Epithelial cell of prostate (primary cell): ENCODE measurements at places on chromosomes 12 and 14.

DNA sequence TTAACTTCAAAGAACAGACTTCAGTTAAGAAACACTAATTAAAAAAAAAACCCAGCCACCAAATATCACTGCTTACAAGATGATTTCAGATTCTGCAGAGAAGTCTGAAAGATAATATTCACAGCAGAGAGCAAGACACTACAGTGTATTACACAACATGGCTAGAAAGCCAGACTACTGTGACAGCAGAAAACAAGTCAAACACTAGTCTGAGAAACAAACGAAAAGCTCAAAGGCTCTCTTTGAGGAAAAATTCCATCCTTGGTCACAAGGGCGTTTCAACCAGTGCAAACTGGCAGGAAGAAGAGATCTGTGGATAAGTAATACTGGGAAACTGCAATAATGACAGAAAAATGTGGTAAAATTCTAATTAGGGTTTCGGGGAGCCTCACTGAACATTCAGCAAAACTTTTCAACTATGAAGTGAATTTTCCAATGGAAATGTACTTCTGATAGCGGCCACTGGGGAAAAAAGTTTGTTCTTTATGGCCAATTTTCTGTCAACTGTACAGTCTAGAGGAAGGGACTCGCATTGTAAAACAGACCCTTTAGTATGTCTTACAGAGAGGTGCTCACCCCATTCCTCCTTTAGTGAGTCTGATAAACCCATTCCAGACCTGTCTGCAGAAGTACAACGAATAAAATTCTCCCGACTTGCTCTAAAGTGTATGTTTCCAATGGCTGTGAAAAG, 50.4 kb downstream of the ACADS start:
- DNase-seq: no peak

DNA sequence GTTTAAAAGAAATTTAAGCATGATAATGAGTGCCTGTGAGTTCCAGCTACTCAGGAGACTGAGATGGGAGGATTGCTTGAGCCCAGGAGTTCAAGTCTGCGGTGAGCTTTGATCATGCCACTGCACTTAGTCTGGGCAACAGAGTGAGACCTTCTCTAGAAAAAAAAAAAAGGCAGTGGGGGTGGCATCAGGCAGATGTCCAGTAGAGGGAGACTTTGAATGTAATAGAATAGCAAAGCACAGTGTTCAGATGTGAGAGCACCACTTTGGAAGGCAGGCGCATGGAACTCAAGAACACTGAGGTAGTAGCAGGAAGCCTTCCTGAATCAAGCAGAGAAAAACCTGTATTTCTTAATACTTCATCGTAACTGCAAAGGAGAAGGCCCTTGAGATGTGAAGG, 394.5 kb upstream of the GARIN6 start:
- DNase-seq: no peak

DNA sequence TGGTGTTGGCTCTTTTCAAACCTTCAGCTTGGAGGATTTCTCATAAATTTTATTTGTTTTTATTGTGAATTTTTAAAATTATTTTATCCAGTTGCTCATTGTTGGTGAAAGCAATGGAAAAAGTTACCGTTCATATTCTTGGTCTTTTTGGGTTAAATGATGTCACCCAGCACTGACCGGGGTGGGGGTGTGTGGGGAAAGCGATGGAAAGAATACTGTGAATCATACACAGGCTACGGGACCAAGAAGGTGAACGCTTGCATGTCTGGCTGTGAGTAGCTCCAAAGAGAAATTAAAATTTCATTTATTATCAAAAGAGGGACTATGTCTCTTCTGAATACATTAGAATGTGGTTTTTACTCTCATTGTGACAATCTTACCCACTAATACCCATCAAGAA, 430.1 kb downstream of the AEBP2 start:
- DNase-seq: no peak

DNA sequence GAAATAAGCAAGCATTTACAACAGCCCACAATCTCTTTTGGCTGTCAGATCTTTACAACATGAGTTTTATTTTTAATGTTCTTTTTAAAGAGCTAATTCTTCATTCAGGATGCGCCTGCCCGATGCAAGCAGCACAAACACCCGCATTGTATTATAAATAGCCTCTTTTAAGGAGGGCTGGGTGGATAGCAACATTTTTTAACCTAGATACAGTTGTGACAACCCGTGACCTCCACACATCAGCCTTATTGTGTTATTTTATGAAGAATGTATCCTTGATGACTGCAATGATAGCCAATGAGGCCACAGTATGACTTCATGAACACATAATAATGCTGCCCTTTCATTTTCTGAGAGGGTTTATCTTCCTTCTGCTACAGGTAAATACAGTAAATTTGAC, 173.7 kb downstream of the FOXN3 start:
- no peak for DNase-seq

- no peak for DNase-seq
Observed at GRCh38 chr12:48118284-48118871, 786 bp upstream of the PFKM start.

- DNase-seq: no peak
Observed at GRCh38 chr12:88662961-88663360, 82.7 kb upstream of the KITLG start.

- DNase-seq: no peak
Observed at GRCh38 chr12:1444142-1444516, 150.3 kb downstream of the FBXL14 start.

DNA sequence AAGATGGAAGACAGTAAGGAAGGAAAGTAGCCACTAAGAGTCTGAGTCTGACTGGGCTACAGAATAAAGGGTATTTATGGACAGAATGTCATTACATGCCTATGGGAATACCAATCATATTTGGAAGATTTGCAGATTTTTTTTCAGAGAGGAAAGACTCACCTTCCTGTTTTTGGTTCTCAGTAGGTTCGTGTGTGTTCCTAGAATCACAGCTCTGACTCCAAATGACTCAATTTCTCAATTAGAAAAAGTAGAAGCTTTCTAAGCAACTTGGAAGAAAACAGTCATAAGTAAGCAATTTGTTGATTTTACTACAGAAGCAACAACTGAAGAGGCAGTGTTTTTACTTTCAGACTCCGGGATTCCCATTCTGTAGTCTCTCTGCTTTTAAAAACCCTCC, 15.4 kb upstream of the PAPLN start:
- no peak for DNase-seq

- no peak for DNase-seq
Observed at GRCh38 chr12:9449181-9449580, 158.5 kb downstream of the KLRB1 start.

DNA sequence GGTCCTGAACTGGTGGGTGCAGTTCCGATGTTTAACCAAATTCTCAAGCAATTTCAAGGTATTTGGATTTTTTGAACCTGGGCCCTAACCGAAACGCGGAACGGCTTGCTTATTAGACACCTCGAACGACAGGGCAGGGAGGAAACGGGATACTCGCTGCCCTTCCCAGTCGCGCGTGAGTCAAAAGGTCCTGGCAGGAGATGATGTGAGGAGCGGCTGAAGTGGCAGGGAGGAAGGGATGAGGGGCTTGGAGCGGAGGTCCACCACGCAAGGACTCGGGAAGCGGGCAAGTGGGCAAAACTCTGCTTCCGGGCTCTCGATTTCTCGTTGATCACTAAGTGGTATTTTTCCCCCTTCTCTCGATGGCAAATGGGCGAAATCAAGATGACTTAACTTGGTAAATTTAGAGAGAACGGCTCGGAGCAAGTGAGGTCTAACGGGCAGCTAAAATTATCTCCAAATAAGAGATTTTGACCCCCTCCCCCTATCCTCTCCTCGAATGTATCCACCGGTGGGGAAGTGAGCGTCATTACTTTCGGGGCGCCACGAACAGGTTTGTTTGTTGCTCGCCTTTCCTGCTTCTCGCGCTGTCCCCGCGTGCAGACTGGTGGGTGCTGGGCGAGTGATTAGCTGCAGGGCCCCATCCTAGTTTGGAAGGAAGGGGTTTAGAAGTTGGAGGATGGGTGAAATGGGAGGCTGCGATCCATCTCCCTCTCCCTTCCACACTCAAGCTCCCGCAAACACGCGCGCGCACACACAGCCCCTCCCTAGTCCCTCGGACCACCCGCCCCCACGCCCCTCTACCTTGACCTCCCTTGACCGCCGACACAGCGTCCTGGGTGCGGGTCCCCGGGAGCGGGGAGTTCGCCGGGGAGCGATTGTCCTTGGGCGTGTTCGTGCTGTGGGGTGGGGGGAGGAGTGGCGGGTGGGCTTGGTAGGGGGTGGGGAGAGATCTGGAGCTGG, 986 bp upstream of the NTF3 start:
- no peak for DNase-seq

DNA sequence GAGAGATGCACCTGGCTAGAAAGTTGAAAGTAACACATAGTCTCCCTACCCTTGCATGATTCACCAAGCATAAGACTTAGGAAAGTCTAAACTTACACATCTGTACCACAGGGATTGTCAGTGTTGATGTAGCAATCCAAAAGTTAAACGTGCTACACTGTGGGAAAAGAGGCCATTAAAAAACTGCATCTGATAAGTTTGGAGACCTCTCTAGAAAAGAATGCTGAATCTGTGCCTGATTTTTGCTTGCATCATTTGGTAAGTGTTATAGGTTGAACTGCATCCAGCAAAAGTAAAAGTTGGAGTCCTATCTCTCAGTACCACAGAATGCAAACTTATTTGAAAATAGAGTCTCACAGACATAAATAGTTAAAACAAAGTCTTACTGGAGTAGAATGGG, 126.6 kb downstream of the SLC6A15 start:
- no peak for DNase-seq

GRCh38 chr14:58872061-58872460, 234.3 kb downstream of the DACT1 start:
- no peak for DNase-seq

GRCh38 chr14:94663965-94664704, 51.9 kb downstream of the SERPINA3 start:
- no peak for DNase-seq

DNA sequence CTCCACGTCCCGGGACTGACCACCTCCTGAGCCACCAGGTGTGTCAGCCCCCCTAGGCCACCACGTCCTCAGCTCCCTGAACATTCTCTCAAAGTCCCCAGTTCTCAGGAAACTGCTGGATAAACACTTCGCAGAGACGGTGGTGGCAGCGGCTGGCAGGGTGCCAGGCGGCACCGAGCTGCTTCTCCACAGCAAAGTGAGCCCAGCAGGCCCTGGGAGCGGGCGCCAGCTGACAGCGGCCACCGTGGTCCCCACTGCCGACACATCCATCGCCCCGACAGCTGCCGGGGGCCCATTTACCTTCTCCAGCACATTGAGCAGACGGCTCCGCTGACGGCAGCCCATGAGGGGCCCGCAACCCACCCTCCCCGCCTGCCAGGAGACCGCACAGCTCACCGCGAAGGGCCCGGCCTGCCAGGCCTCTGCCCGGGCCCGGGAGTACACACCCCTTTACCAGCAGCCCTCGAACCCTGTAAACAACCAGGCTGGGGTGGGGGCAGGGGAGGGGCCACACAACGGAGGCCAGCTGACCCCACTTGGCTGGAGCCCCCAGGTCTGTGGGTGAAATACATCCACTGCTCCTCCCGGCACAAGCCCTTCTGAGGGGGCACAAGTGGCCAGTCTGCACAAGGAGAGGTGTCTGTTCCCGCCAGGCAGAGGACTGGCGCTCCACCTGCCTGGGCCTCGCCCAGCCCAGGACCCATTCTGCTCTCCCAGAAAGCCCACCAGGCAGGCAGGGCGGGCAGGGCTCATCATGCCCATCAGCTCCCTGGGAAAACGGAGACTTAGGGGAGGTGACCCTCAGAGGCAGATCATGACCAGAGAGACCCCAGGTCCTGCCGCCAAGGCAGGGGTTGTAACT, 10.5 kb downstream of the AKT1 start:
- DNase-seq: no peak

DNA sequence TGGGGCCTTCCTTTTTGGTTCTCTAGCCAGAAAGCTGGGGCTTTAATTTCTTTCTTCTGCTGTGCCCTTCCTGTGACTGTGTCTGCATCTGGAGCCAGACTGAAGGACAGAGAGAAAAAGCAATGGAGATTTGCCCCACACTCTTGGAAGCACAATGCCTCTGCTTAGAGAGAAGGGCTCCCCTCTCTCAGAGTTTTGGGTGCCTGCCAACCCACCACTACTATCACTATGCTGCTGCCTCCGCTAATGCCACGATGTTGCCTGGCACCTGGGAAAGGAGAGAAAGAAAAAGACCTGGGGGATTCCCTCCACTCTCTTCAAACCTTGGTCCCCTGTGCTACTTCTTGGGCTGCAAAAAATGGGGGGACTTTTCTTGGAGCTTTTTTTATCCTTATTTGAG, 52.6 kb downstream of the TMEM260 start:
- no peak for DNase-seq

DNA sequence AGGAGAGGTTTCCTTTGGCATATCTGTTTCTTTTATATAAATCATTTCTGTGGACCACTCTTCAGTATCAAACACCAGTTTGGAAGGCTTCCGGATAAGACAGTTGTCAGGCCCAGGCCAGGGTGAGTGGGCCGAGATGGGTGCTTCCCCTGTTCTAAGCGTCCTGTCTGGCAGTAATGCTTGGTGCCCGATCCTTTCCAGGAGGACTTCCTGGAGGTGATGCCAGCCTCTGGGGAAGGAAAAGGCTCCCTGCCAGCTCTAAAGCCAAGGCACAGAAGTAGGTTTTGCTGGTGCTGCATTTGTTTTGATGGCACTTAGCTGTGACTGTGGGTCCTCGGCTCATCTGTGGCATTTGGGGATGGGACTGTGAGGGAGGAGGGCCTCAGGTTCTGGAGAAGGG, 124.4 kb upstream of the RTL1 start:
- no peak for DNase-seq

- no peak for DNase-seq
Observed at GRCh38 chr12:15788233-15789219, 662 bp downstream of the EPS8 start.

GRCh38 chr12:28099871-28100270, 90.4 kb upstream of the CCDC91 start:
- no peak for DNase-seq

- no peak for DNase-seq
Observed at GRCh38 chr12:5648692-5649359, 216.9 kb downstream of the NTF3 start.

GRCh38 chr12:2836574-2836973, 1.7 kb upstream of the NRIP2 start:
- no peak for DNase-seq

DNA sequence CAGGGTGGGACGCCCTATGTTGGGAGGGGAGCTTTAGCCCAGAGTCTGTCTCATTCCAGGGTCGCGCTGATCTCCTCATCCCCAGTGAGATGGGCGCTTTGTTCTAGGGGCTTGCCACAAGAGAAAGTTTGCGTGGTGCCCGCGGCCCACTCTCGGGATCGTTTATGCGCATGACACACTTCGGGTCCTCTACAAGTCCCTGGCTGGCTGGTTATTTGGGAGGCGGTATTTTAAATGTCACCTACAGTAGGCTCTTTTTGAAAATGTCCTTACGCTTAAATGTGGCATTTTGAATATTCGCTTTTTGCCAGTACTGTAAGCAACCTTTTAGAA, 541 bp downstream of the GOLT1B start:
- DNase-seq: no peak

DNA sequence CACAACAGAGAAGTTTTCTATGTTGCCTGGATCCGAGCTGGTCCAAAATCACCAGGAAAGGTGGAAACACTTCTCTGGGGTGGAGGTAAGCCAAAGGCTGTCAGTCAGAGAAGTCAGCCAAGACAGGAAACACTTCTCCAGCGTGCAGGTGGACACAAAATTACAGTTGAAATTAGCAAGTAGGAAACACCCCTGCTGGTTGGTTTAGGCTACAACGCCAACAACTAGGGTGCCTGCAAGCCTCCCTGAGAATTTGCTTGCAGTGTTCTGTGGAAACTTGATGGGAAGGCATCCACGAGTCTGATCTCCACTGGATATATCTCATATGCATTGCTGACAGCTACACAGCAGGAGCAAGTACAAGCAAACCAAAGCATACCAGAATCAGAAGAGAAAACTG, 600.5 kb downstream of the RERGL start:
- no peak for DNase-seq

GRCh38 chr14:78440356-78440894, 270.3 kb downstream of the NRXN3 start:
- no peak for DNase-seq
